SK-N-SH (cell line): ENCODE measurements at places on chromosomes 12 and 14.

DNA sequence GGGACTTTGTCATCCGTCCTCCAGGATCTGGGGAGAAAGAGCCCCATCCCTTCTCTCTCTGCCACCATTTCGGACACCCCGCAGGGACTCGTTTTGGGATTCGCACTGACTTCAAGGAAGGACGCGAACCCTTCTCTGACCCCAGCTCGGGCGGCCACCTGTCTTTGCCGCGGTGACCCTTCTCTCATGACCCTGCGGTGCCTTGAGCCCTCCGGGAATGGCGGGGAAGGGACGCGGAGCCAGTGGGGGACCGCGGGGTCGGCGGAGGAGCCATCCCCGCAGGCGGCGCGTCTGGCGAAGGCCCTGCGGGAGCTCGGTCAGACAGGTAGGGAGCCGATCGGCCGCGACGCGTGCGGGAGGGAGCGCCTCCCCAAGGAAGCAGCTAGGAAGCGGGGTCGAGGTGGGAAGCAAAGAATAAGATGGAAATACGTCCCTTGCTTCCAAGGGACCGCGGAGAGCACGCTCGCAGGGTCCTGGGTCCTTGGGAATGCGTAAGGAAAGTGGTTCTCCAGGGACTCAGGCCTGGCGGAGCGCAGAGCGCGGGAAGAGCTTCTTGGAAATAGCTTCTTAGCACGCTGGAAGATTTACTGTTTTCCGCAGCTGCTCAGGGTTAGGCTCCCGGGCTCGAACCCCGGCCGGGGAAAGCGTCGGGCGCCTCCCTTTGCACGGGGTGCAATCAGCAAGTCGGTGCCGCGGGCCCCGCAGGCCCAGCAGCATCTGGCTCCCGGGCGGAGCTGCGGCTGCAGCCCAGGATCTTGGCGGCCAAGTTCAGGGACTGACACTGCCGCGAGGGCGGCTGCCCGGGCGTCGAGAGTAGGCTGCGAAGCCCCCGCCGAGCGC lies 457 bp downstream of the SOCS2 start:
- DNase-seq, result peak; percentile 32

DNA sequence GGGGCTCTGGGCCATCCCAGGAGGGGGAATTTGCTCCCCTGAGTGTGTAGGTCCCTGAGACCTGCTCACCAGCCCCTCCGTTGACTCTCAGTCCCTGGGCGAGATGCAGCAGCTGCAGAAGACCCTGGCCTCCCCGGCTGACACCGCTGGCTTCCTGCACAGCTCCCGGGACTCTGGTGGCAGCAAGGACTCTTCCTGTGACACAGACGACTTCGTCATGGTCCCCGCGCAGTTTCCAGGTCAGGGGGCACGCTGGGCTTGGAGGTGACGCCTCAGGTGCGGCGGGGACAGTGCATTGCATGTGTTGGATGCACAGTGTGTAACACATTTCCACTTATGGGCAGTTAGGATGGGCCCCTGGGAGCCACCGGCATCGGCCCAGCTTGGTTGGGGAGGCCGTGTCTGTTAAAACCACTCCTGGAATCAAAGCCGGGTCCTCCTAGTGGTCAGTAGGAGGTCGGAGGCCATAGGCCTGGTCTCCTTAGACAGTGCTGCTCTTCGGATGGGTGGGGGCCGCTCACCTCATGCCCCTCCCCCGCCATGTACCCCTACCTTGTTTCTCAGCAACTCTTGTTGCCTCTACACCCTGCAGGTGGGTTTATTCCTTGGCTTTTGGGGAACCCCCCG lies 17.1 kb upstream of the PUS1 start:
- peak; percentile 65 for DNase-seq

GRCh38 chr12:111993292-111994150 lies 19.4 kb downstream of the TMEM116 start:
- no peak for DNase-seq

GRCh38 chr14:52155651-52156213 lies 86.9 kb upstream of the NID2 start:
- no peak for DNase-seq

DNA sequence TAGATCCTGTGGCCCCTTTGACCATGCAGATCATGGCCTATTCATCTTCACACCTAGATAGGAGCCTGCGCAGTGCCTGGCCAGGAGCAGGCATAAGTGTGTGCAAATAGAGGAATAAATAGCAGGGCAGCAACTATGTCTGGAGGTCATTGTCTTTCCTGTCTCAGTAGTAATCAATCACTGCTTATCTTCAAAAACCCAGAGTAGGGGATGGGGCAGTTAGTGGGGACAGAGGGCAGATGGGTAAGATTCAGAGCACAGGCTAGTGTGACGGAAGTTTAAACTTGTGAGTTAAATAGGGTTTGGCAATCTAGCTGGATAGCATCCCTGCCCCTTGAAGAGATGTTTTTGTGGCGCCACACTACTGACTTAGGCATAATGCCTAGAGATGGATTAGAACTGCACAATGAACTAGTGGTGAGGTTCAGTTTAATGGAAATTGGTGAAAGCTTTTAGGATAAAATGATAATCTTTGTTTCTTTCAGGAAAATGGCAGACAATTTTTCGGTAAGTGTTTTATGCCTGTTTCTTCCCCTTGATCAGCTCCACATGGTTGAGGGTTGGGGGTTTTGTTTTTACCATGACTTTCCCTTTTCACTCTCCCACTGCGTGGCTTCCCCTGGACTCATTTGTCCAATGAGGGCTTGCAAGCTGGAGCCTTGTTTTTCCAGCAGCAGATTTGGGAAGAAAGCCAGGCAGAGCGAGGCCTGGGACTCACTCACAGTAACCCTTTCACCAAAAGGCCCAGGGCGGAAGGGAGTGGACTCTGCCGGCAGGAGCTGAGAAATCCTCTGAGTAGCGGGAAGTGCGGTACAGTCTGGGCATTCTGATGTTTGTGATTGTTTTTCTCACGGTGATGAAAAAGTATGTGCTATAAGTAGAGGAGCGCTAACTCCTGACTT lies 8.1 kb downstream of the LGALS3 start:
- peak; percentile 39 for DNase-seq
